ENCODE measurements at places on chromosomes 5 and 9.

DNA sequence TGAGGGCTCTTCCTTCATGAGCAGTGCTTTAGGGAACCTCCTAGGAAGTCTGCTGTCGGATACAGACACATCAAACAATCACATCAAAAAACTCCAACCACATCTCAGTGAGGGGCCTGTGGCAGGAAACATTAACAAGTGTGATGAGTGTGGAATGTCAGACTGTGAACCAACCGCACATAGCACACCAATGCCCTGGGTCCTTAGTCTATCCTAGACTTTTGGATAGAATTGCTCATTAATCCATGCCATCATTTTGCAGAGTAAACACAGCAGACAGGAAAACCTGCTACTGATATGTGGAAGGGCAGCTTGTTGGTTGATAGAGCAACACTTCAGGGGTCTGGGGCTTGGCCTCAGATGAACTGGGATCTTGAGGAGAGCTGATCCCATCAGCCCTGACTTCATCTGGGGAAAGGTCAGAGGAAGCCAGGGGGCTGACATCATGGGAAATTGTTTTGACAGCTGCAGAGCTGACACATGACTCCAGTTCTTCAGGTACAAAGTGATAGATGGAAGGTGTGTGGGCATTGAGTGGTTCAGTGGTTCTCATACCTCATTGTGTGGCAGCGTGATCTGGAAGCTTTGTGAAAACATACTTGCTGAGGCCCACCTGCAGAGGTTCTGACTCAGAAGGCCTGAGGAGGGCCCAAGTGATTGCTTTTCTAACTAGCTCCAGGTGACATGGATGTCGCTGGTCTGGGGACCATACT is 193.3 kb downstream of the DIRAS2 start:
- DNase-seq, result no peak

- DNase-seq, result no peak
These were observed 112.4 kb upstream of the ACOT12 start for GRCh38 chr5:81506378-81506777.

GRCh38 chr5:115487168-115487567 is 57.4 kb downstream of the FEM1C start:
- no peak for DNase-seq

GRCh38 chr5:83942155-83942554 is 221.5 kb upstream of the HAPLN1 start:
- no peak for DNase-seq

DNA sequence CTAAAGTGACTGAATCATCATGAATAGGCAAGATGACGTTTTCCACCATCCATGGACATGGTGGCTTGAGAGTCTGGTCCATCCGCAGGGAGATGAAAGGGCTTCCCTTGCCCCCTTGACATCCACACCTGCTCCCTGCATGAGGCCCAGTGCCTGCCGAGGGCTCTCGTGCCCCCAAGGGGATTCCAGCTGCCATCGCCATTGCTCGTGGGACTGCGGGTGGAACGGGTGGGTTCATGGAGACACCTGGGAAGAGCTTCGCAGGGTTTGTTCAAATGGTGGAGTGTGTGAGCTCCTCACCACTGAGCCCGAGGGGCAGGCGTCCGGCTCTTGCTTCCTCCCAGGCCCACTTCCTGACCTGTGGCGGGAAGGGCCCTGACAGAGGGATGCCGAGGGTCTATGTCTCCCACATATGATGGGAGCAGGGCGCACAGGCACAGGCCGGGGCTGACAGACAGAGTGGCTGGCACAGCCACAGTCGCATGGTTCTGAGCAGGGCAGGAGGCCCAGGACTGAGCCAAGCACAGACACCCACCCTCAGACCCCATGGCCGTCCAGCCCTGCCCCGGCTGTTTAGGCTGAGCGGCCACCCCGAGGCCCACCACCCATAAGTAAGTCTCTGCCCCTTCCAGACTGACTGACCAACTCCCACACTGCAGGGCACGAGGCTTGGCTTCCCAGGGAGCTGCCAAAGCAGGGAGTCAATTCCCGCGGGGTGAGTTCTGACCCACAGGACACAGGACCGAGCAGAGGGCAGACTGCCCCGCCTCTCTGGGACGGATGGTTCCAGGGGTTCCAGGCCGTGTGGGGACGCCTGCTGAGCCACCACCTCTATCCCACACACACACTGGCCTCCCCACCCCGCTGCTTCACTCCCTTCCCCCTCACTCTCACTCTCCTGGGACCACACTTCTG is 70.0 kb upstream of the PPP1R26 start:
- DNase-seq, result no peak

GRCh38 chr5:26553079-26553478 is 485.3 kb downstream of the CDH9 start:
- no peak for DNase-seq

GRCh38 chr5:12947379-12947778 is 997.1 kb downstream of the DNAH5 start:
- no peak for DNase-seq
